ENCODE measurements at places on chromosomes 5 and 9.

- peak; percentile 24 for DNase-seq
These were observed 67.5 kb downstream of the MAMDC2 start for GRCh38 chr9:70111042-70111602.

- no peak for DNase-seq
These were observed 35.2 kb downstream of the MACIR start for GRCh38 chr5:103293719-103294118.

DNA sequence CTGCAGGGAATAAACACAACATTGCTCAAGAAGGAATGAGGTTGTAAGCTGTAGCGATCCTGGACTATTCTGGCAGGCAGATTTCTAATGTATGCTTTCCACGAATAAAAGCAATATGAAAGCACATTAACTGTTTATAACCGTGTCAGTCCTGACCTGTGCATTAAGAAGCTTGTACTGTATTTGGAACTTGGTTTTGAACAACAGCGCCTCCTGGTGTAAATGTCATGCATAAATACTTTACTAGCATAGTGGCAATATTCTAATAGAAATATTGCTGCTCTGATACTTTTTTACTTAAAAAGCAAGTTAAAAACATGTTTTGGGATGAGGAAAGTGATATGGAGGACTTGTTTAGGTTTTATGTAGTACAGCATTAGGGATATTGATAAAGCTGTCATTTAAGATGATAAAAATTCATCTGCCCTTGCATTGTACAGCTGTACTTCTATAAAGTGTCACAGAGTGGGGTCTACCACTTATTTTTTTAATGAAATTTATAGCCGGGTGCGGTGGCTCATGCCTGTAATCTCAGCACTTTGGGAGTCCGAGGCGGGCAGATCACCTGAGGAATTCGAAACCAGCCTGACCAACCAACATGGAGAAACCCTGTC lies 70.7 kb upstream of the GNE start:
- DNase-seq: peak; percentile 13

- no peak for DNase-seq
These were observed 4.8 kb downstream of the PSMD5 start for GRCh38 chr9:120837921-120838320.

- no peak for DNase-seq
These were observed 49.4 kb upstream of the GRIN3A start for GRCh38 chr9:101787891-101788290.

GRCh38 chr9:101418518-101419430 lies 16.8 kb downstream of the ALDOB start:
- no peak for DNase-seq

DNA sequence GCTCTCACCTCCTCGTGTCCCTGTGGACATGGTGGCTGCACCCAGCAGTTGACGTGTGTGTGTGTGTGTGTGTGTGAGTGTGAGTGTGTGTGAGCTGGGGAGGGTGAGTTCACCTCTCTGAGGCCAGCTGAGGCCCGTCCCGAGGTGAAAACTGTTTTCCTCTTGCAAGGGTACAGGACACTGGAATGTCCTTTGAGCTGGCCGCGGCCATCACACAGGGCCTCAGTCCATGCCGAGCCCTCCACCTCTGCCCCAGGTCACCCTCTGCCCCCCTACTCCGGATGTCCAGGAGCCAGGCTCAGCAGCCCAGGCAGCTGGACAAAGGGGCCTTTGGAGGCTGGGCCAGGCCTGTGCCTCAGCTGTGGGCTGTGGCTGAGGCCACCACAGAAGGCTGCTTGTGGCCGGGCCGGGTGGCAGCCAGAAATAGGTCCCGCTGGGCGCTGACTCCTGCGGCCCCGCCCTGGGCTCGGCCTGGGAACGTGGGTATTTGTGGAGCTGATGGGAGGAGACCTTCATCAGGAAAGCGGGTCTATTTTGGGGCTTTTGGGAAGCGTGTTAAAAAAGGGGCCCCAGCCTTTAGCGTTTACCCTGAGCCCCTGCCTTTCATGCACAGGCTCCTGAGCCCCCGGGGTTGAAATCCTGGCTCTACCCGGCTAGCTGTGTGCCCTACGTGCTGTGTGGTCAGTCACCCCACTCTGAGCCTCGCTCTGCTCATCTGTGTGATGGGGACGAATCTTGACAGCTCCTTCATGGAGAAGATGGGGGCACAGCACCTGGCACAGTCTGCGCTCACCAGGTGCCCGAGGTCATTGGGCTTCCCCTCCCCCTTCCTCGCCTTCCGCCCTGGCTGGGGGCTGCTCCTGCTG lies 75.1 kb upstream of the IER5L start:
- no peak for DNase-seq

DNA sequence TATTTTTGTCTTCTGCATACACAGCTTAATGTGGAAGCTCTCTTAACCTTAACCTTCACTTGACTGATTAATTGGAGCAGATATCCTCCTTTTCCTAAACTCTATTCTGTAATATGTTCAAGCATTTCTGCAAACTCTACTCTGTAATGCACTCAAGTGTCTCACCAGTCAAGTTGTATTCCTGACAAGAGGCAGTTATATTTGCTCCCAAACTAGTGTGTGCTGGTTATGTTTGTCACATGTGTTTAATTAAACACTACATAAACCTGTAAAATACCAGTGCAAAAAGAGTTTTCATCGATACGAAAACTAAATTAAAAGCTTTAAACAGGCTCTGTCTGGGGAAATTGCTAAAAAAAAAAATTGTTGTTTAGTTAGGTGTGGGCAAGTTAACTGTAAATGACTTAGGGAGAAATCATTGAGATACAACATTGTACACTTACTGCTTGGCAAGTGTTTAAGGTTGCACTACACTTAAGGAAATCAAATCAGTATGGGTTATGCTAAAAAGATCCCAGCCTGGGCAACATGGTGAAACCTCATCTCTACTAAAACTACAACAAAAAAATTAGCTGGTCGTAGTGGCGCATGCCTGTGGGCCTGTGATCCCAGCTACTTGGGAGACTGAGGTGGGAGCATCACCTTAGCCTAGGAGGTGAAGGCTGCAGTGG lies 6.7 kb downstream of the FAF2 start:
- no peak for DNase-seq

DNA sequence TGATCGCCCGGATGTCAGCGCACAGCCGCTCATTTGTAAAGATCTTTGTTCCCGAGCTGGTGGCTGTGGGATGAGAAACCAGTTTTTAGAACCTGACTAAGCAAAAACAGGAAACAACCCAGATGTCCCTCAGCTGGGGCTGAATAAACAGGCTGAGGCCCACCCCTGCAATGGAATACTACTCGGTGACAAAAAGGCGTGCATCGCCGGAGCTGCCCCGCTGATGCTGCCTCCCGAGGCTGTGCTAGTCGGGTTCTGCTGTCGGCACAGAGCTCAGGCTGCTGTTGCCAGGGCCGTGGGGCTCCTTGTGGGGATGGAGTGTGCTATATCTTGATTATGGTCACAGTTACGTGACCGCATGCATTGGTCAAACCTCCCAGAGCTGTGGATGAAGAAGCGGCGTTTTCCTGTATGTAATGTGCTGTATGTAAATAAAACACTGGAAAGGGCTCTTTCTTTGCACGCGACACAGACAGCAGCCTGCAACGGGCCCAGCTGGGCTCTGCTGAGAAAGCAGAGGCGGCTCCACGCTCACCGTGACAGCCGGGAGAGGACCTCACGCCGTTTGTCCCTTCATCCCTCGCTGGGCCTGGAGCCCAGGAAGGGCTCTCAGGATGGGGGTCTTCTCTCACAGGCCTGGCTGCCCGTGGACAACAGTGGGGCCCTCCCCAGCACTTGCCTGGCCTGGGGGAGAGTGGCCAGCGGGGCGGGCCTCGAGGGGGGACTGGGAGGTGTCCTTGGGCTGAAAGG lies 51.5 kb upstream of the RNU6ATAC start:
- no peak for DNase-seq

DNA sequence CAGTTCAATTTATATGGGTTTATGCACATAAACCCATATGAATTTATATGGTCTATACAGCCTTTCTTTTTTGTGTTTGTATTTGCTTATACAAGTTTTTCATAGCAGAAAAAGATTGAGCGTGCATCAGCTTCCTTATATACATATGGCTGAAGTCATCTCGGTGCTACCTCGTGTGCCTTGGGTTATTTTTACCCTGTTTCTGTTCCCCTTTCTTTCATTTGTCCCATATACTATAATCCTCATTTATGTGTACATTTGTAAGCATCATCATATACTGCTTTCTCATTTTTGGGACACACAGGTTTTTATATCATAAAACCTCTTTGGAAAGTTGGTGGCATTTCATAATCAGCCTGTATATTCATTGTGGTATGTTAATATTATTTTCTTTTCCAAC lies 107.8 kb upstream of the ADAMTSL1 start:
- no peak for DNase-seq

GRCh38 chr9:95516221-95516733 lies 494 bp downstream of the PTCH1 start:
- DNase-seq: no peak

DNA sequence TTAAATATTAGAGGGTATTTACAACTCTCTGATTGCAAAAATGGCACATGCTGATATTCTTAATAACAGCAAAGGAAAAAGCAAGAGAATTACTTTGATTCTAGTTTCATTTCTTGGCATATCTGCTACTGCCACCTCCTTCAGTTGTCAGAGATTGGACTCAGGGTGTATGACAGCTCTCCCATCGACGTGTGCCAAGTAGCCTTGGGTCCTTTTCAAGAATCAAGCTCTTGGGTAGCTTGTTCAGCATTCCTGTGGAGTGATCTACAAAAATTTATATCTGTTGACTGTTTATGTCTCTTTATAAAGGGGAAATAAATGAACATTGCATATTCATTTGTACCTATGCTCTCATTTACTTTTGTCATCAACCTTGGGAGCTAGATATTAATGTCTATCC lies 315.6 kb downstream of the PRR16 start:
- DNase-seq: no peak

DNA sequence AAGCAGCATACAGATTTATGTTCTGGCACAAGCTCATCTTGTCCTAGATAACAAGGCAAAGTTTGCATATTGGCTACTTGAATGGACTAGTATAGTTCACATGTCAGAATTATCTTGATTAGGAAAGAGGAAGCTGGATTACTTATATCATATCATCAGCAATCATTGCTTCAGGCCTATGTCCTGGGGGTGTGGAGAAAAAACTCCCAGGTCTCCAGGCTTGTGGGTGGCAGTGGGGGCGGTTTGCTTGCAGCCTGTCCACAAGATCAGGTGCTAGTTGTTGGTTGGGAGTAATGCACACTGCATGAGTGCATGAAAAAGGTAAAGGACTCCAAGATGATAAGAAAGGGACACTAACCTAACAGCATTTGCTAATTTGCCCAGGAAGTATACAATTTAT lies 326.4 kb upstream of the PDE4D start:
- DNase-seq: no peak

DNA sequence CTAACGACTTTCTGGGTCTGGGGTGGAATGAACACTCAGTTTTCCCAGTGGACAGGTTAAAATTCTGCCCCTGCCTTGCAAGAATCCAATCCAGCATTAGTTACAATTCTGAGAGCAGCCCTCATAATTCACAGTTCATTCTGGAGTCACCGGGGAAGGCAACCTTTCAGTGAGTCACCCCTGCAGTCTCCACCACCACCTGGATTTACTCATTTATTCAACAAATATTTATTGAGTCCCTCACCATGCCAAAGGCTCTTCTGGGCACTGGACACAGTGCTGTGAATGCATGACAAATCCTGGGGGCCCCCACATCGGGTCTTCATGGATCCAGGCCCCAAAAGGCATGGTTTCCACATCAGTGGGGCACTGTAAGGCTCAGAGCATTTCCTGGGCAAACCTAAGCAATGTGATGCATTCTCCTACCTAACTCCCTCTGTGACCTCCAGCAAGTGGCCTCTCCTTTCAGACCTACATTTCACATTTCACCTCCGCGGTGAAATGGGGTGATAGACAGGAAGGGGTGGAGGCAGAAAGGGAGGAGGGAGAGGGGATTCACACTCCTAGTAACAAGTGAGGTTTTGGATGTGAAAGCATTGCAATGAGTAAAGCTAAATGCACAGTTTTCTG lies 6.4 kb upstream of the MSX2 start:
- no peak for DNase-seq

DNA sequence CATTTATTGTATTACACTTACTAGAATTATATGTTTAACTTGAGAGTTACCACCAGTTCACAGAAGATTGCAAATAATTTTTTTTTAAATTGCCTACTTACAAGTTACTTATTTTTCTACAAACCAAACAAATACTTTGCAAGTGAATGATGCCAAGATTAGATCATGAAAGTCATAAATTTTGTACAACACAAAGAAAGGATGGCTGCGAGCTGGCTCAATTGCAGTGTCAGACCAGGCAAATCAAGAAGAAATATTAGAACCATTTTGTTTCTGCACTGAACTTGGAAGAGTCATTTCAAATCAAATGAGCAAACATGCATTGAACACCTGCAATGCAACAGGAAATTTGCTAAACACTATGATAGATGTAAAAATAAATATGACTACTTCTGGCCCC lies 97.3 kb downstream of the PLCXD3 start:
- DNase-seq: no peak

GRCh38 chr9:74528207-74528606 lies 31.1 kb downstream of the RORB start:
- no peak for DNase-seq

- no peak for DNase-seq
These were observed 10.1 kb downstream of the ARRDC3 start for GRCh38 chr5:91373006-91373405.
